ENCODE measurements at places on chromosomes 6 and 20.

GRCh38 chr6:99810295-99810694, 183.7 kb downstream of the MCHR2 start:
- no peak for DNase-seq

- DNase-seq = no peak
Measured at GRCh38 chr6:2783188-2783963, 18.2 kb downstream of the WRNIP1 start.

- DNase-seq = no peak
Measured at GRCh38 chr6:72836971-72837370, 215.1 kb downstream of the KCNQ5 start.

GRCh38 chr20:32278199-32278643, 770 bp downstream of the KIF3B start:
- DNase-seq = no peak

DNA sequence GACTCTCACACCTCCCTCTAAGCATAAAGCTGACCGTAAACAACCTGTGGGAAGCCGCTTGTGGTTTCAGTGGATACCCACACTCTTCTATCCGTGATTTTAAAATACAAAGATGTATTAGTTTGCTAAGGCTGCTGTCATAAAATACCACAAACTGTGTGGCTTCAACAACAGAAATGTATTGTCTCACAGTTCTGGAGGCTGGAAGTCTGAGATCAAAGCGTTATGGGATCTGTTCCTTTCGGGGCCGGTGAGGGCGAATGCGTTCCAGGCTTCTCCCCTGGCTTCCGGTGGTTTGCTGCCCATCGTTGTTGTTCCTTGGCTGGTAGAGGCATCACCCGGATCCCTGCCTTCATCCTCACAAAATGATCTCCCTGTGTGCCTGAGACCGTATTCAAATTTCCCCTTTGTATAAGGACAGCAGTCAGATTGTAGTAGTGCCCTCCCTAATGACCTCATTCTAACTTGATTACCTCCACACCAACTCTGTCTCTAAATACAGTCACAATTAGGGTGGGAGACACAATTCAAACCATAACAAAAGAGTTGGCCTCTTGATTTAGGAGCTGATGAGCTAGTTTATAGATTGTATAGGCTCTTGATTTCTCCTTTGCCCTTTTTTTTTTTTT, 210.6 kb upstream of the SOX4 start:
- DNase-seq = no peak

- DNase-seq = no peak
Measured at GRCh38 chr20:57683287-57683686, 26.5 kb downstream of the PMEPA1 start.

GRCh38 chr6:105034470-105034869, 77.6 kb downstream of the LIN28B start:
- DNase-seq = no peak

DNA sequence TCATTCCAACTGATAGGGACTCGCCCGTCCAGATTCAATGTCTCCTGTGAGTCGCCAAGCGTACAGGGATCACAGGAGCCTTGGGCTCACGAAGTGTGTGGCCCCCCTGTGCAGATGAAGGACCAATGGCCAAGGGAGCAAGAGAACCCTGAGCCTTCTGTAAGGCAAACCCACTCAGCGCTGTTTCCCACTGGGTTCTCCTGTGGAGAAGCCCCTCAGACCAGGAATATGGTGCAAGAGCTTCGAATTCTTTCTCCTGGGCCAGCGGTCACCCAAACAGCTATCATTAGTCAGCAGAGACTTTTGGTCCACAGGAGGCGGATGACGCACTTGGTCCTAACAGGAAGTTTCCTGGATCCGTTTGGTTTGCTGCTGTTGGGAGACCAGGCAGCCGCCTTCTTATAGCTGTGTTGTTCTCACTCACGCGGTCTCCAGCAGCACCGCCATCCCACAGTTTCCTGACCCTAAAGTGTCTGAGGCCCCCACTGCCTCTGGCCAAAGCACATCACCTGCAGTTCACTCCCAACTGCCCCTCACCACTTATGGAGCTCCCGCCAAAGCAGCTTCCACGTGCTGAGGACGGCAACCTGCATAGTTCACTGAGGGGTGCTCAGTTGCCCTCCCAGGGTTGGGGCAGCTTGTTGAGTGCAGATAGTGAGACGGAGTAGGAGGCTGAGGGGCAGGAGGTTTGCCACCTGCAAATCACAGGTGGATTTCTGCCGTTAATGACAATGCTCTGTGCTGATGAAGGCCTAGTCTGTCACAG, 268.6 kb downstream of the ERMARD start:
- DNase-seq = no peak

GRCh38 chr6:163427498-163428254, 13.2 kb downstream of the QKI start:
- no peak for DNase-seq

- DNase-seq = no peak
Measured at GRCh38 chr6:150924808-150925589, 59.5 kb downstream of the MTHFD1L start.

- DNase-seq = no peak
Measured at GRCh38 chr6:166387642-166388289, 5.0 kb upstream of the MPC1 start.

DNA sequence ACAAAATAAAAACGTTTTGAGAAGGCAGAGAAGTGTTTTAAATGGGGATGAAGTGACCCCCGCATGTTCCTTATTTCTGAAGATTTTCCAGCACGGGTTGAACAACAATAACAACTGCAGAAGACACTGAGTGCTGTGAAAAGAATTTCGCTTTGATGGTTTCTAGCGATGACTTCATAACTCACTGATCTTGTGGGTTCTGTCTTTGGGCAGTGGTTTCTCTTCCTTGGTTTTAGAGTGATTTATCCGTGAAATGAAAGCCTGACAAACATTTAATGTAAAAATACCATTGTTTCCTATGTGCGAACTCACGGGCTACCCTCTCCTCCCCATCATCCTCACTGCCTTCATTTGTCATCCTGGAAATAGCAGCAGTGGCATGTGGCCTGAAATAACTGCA, 793.9 kb downstream of the QKI start:
- no peak for DNase-seq

DNA sequence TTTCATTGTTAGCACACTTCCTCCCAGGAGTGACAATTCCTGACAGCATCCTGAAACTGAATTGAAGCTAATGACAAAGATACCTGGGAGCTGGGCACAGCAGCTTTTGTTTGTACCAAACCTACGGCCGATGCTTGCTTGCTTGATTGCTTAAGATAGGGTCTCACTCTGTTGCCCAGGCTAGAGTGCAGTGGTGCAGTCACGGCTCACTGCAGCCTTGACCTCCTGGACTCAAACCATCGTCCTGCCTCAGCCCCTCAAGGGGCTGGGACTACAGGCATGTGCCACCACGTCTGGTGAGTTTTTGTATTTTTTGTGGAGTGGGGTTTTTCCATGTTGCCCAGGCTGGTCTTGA, 84.7 kb upstream of the SCP2D1 start:
- DNase-seq = no peak

GRCh38 chr6:131823276-131823902, 15.6 kb downstream of the ENPP1 start:
- no peak for DNase-seq

DNA sequence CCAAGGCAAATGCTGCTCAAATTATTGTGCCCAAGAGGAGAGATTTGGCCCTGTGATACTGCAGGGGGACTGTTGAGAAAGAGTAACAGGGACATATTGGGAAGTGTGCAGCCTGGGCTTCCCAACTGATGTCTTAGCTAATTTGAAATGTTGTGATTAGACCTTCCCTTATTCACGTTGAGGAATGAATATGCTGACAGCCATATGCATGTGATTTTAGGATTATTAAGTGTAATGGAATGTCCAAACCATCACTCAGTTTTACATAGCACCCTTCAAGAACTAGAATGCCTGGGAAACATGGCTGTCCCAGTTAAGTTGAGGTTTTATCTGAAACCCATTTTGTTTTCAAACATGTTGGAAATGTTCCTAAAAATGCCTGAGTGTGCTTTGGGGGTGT, 81.4 kb downstream of the CARMIL1 start:
- DNase-seq = no peak

DNA sequence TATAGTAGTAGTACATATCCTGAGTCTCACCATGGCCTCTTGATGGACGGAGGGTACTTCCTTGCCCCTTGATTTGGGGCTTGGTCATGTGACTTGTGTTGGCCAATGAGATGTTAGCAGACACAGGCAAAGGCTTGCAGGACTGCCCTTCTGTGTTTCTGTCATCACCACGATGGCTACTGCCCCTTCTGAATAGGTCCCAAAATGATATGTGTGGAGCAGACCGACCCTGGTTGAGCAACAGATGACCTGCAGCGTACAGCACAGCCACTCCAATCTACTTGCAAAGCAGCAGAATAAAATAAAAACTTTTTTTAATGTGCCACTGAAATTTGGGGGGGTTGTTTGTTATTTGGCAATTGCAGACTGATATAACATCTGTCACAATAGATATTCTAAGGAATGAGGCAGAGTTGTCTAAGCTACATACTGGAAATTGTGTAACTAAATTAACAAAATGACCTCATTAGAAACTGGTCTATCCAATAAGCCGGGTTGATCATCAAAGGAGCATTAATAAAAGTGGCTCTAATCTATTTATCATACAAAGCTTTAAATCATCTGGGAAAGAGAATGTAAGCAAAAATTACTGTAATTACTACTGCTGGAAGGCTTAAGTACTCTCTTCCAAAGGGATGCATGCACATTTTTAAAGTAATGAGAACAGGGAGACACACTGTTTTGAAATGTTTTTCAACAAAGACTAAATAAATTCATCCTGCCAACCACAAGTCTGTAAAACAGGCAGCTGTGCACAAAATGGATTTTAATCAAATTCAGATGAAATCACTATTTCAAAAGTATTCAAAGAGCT, 209.5 kb downstream of the KIF16B start:
- no peak for DNase-seq

GRCh38 chr6:2222275-2222842, 23.0 kb downstream of the GMDS start:
- no peak for DNase-seq

GRCh38 chr6:141618180-141618581, 514.5 kb upstream of the GJE1 start:
- no peak for DNase-seq

DNA sequence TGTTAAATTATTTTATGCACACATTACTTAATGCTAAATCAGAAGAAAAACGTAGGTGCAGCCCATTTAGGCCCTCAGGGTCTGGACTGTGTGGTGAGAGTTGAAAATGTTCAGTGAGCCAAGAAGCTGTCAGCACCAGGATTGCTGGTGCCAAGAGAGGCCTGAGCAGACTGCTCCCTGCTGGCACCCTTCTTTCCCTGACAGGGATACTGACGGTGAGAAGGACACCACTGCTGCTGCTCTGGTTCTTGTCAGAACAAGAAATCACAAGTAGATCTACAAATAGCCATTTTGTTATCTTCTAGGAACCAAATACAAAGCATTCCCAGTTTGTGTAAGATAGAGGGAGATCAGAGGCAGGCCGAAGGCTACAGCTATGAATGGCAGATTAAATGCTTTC, 48.7 kb upstream of the CRISP1 start:
- no peak for DNase-seq

DNA sequence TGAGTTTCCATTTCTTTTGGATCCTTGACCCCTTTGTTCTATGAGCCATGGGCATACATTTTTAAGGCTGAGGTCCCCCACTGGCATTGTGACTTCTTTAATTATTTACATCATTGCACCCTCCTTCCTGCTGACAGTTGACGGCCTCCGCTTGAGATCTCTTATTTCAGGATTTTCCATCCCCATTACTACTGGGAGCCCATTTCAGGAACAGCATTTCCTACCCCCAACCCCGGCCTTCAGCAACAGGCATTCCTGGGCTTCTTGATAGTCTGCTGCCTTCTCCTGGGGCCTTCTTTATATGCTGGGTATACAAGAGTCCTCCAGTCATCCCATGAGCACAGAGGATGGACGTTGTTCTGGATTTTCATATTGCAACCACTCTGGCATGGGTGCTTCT, 3.8 kb downstream of the ULBP1 start:
- no peak for DNase-seq

DNA sequence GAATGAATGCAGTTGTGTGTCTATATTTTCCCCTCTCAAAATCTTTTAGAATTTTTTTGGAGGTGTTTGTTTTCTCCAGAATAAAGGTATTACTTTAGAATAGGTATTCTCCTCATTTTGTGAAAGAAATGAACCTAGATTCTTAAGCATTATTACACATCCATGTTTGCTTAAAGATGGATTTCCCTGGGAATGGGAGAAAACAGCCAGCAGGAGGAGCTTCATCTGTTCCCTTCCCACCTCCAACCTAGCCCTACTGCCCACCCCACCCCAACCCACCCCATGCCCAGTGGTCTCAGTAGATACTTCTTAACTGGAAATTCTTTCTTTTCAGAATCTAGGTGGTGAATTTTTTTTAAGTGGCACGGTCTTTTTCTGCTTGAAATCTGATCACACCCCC, 127.8 kb downstream of the CD109 start:
- no peak for DNase-seq

- DNase-seq = no peak
Measured at GRCh38 chr6:90319979-90320685, 23.5 kb upstream of the BACH2 start.

GRCh38 chr6:53975941-53976615, 135.2 kb upstream of the MLIP start:
- DNase-seq = no peak

- DNase-seq = no peak
Measured at GRCh38 chr20:61611401-61612180, 359.5 kb downstream of the CDH4 start.

DNA sequence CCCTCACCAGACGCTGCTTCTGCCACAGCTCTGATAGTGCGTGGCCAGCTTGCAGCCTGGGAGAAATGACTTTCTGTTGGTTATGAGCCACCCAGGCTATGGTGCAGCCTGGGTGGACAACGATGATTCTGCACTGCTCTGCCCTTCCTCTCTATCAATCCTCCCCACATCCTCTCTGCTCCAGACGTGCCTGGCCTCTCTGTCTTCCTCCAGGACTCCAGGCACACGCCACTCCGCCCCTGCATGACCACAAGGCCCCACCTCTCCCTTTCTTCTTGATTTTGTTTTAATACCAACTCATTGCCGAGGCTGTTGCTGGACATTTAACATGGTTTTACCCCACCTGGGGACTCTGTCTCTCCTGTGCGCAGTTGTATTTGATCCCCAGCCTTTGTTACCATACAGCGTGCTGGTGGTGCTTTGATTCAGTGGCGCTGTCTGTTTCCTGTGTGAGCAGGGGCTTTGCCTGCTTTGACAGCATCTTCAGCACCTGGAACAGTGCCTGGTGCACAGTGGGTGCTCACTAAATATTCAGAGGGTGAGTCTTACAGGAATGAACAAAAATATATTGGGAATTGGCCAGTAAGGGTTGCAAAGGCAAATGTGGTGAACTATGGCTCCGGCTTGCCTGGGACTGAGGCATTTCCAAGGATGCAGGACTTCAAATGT, 280.9 kb downstream of the CDH26 start:
- DNase-seq = no peak

DNA sequence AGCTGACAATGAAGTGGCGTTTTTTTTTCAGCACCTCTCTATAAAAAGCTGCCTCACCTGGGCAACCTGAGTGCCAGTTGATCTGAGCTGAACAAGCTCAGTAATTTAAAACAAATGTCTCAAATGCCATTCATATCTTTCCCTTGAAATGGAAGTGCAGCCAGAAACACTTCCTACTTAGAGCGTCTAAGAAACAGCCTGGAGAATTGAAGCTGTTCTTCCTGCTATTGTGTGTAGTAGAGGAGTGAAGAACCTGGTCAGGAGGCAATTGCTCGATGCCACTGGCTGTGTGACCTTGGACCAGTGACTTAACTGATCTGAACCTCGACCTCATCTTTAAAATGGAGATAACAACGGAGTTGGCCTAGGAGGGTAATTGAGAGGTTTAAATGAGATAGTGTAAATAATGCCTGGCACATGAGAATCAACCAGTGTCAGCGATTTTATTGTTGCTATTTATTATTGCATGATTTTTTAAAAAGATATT, 95.4 kb upstream of the FOXQ1 start:
- no peak for DNase-seq

- DNase-seq = no peak
Measured at GRCh38 chr6:2877057-2877882, 25.8 kb downstream of the SERPINB9 start.

Measured in naive thymus-derived CD8-positive, alpha-beta T cell (primary cell).